WTC11 (cell line): ENCODE measurements at places on chromosomes 12 and 14. TPM values are rescaled to one million over a fixed set of nuclear protein-coding genes. Genes with fewer than 3 reads are reported as not detected.

DNA sequence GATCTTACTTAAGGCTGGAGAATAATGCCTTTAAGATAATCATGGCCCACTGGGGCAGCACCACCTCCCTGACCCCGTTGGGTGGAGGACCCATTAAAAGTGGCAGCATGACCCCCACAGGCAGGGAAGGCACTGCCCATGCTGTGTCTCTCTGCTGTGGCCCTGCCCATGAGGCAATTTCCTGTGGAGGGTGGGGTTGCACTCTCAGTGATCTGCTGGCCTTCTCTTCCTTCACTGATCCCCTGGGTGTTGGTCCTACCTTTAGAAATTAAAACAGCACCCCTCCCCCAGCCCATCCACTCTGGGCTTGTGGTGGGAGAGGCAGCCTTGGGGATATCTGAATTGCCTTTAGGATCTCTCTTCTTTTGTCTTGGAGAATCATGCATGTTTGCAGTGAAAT lies 17.3 kb downstream of the KLRK1 start:
- no peak for DNase-seq

DNA sequence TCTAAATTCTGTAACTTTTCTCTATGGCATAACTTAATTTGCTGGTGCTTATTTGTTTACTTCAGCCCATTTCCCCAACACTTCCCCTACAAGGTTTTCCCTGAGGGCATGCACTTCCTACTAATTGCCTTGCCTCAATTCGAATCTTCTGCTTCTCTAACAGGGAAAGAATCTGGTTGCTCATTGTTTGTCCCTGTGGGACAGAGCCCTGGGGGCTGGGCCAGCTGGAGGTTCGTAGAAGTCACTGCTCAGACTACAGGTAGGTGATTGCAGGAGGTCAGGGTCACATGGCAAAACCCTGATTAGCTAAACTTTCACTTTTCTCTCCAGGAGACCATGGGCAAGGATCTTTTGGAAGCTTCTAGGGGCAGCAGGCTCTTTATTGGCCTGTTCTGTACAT lies 72.0 kb downstream of the ZFC3H1 start:
- peak; percentile 24 for DNase-seq

DNA sequence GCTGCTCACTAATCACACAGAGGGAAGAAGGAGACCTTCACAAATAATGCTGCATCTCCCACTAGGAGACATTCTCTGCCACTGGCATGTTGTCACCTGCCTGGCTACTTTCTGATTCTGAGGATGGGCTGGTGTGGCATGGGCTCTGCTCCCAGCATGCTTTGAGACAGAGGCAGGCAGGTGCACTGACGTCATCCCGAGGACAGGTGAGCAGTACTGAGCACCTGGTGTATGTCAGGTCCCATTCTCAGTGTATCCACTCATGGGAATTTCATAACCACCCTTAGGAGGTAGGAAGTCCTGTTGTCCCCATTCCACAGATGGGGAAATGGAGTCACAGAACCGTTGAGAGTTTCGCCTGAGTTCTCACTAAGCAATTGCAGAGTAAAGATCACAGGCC lies 597.9 kb downstream of the VRK1 start:
- DNase-seq = no peak

- no peak for DNase-seq
Observed at GRCh38 chr14:98594156-98594555, 677.8 kb downstream of the BCL11B start.

DNA sequence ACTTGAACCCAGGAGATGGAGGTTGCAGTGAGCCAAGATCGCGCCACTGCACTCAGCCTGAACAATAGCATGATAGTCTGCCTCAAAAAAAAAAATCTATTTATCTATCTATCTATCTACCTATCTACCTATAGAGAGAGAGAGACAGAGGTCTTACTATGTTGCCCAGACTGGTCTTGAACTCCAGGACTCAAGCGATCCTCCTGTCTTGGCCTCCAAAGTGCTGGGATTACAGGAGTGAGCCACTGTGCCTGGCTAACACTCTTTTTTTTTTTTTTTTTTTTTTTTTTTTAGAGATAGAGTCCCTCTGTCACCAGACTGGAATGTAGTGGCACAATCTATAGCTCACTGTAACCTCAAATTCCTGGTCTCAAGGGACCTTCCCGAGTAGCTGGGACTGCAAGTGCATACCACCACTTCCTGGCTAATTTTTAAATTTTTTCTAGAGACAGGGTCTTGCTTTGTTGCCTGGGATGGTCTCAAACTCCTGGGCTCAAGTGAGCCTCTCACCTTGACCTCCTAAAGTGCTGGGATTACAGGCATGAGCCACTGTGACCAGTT lies 1.9 kb downstream of the FAM186A start:
- DNase-seq = no peak

- DNase-seq = no peak
Observed at GRCh38 chr12:121050725-121051124, 11.7 kb upstream of the OASL start.

The BBS10 gene
- total RNA-seq = 8.2 to 9.2 TPM (median 8.9 TPM) in 3 replicates

The SIX1 gene
- total RNA-seq = 0.21 to 0.59 TPM (median 0.30 TPM) in 3 replicates

- no peak for DNase-seq
Observed at GRCh38 chr14:68616221-68616902, 176.5 kb downstream of the ZFP36L1 start.

DNA sequence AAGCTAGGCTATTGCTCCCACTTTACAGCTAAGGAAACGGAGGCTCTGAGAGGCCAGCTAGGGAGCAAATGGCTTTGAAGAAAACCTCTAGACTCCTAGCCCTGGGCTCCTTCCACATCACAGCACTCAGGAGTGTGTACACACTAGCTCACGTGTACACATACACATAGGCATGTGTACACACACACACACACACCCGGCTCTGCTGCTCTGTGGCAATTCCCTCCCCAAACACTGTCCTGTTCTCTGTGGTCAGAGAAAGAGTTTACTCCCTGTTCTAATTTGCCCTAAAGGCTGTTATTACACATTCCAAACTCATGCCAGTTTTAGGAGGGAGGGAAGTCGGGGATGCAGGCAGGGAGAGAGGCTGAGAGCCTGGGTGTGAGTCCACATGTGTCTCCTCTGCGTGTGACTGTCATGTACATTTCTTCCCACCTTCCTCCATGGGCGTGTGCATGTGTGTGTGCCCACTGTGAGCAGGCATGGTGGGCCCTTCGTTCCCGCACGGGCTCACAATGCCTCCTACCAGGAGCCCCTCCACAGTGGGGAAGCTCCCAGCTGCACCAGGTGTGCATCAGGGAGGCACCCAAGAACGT lies 14.2 kb downstream of the TRPV4 start:
- no peak for DNase-seq

The CLEC9A gene
- not detected in 3 replicates for total RNA-seq

- no peak for DNase-seq
Observed at GRCh38 chr12:80814453-80814852, 97.7 kb downstream of the MYF5 start.

DNA sequence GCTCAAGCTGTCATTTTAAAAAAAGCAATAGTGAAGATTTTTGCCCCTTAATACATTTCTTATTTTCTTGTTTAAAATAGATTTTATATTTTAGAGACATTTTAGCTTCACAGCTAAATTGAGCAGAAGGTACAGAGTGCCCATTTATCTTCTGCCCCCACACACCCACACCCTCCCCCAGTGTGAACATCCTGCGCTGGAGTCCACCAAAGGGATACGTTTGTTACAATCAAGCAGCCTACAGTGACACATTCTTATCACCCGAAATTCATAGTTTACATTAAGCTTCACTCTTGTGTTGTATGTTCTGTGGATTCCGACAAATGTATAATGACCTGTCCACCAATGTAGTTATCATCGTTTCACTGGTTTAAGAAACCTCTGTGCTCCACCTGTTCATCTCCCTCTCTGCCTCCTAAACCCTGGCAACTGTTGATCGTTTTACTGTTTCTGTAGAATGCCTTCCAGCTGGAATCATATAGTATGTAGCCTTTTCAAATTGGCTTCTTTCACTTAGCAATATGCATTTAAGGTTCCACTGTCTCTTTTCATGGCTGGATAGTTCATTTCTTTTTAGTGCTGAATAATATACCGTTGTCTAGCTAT lies 91.0 kb upstream of the TRAF3 start:
- DNase-seq = no peak

DNA sequence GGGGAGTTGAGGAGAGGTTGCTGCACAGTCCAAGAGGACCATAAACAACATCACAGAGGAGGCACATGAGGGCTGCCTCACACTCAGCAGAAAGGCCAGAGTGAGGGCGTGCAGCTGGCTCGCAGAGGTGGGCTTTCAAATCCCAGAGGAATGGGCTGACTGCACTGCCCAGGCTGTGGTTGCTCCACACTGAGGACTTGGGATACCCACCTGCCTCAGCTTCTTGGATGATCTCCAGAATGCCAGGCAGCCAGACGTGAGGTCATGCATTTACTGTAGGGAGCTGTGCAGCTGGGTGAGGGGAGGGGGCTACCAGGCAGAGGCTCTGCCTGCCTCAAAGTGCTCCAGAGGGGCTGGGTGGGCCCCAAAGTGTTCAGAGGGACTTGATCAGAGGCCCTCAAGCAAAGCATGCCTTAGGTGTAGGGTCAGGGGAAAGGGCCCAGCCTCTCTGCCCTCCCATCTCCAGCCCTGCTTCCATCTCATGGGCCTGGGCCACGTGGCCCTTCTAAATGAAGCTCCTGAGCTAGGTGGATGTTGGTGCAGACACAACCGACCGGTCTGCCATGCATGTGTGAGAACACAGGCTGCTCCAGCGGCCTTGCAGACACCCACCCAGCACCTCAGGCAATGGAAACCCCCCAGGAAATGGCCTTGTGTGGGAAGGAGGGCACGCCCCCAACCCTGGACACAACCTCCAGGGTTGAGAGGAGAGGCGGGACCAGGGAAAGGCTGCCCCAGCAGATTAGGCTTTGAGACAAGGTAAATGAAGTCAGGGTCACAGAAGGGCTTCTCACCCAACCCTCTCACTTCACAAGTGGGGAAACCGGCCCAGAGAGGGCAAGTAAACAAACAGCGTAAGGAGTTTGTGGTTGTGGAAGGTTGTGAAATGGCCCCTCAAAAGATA lies 90.8 kb downstream of the NTF3 start:
- DNase-seq = no peak

DNA sequence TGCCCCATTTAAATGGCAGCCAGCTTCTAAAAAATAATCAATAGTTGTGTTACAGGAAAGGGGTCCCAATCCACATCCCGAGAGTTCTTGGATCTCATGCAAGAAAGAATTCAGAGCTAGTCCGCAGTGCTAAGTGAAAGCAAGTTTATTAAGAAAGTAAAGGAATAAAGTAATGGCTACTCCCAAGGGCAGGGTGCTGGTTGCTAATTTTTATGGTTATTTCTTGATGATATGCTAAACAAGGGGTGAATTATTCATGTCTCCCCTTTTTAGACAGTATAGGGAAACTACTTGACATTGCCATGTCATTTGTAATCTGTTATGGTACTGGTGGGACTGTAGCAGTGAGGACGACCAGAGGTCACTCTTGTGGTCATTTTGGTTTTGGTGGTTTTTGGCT lies 591.3 kb downstream of the LRFN5 start:
- no peak for DNase-seq

GRCh38 chr12:29241821-29242591 lies 92.9 kb downstream of the FAR2 start:
- no peak for DNase-seq

The IL31 gene
- not detected in 3 replicates for total RNA-seq

DNA sequence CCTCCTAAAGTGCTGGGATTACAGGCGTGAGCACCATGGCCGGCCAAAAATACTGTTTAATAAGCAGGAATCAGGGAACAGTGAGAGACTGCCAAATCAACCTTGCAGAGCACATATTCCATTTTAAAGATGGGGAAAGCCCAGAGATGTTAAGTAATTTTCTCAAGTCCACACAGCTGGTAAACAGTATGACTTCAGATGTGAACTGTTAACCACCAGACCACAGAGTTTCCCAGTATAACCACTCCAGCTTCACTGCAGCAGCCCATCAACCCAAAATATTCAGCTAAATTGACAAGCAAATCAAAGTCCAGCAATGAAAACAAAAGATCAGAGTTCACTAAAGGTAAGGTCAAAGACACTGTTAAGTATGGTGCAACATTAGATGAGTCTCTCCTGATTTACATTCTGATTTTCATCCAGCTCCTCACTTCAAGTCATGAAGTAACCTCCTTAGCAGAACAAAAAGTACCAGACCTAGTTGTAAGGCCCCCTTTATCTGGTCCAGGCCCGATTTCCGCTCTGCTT lies 82.1 kb downstream of the TRAFD1 start:
- DNase-seq = no peak

- no peak for DNase-seq
Observed at GRCh38 chr12:77754086-77754485, 76.6 kb upstream of the NAV3 start.

DNA sequence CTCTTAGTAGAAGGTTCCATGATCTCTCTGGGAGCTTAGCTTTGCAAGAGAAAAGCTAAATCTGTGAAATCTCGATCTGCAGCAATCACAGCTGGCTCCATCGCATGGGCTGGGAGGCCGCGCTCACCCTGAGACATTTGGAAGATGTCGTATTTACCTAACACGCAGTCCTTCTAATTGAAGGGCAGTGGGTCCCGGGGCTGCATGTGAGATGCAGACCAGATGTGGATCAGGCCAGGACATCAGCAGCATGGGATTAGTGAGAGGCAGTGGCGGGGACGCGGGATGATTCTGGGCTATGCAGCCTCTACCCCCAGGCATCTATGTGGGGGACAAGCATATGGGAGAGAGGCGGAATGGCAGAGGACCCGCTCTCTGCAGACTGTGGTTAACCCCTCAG lies 312.4 kb upstream of the RTL1 start:
- DNase-seq = peak; percentile 4

- DNase-seq = no peak
Observed at GRCh38 chr12:1199700-1200099, 208.7 kb downstream of the ERC1 start.

DNA sequence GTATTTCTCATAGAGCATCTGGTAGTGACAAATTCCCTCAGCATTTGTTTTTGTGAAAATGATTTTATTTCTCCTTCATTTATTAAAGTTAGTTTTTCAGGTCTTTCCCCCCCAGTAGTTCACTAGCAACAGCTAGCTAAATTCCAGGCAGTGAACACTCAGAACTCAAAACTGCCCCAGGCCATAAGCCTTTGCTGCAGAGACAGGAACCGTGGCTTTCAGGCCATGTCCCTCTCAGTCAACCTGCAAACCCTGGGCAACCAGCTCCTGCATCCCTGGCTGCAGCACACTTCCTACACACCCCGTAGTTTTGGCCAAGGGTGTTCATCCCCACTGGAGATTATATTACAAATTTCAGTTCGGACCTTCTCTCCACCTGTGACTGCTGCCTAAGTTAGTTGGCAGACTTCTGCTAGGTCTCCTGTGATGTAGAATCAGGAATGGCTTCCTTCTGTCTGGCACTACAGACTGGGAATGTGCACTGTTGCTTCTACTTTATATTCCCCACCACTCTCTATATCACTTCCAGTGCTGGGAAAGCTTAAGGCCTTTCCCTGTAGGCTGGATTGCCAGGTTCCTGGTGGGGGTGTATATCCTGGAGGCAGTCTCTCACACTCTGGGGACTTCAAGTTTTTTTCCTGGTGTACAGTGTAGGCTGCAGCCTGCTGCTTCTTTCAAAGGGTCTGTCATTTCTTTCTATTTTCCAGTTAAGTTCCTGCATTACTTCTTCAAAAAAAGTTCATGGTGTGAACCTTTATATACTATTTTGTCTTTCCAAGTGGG lies 924.4 kb upstream of the LRFN5 start:
- peak; percentile 11 for DNase-seq

The SYNDIG1L gene
- 1.4 to 1.9 TPM (median 1.5 TPM) in 3 replicates for total RNA-seq

GRCh38 chr12:32669584-32669983 lies 9.5 kb upstream of the DNM1L start:
- DNase-seq = no peak

The KLRK1 gene
- total RNA-seq = 0.15 to 0.23 TPM in 2 of 3 replicates, not detected in the other
